ENCODE measurements at places on chromosomes 6 and 20.

GRCh38 chr6:438634-439170 is 47.1 kb downstream of the IRF4 start:
- no peak for DNase-seq

GRCh38 chr6:142384519-142385254 is 82.9 kb downstream of the ADGRG6 start:
- DNase-seq = no peak

DNA sequence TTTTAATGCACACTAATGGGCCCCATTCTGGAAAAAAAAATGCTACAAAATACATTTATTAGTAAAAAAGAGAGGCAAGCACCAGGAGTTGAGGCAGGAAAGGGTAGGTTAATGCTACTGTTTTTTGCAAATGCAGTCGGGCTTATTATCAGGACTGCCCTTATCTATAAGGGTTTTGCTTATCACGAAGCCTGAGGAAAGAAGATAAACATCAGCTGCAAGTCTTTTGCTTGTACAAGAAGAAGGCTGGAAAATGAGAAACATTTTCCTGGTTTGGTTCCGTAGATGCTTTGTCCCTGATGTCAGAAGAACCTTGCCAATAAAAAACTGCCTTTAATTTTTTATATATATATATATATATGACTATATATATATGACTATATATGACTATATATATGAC is 189.3 kb upstream of the VGLL2 start:
- no peak for DNase-seq

- DNase-seq = no peak
Measured at GRCh38 chr20:1155342-1155741, 29.4 kb downstream of the TMEM74B start.

DNA sequence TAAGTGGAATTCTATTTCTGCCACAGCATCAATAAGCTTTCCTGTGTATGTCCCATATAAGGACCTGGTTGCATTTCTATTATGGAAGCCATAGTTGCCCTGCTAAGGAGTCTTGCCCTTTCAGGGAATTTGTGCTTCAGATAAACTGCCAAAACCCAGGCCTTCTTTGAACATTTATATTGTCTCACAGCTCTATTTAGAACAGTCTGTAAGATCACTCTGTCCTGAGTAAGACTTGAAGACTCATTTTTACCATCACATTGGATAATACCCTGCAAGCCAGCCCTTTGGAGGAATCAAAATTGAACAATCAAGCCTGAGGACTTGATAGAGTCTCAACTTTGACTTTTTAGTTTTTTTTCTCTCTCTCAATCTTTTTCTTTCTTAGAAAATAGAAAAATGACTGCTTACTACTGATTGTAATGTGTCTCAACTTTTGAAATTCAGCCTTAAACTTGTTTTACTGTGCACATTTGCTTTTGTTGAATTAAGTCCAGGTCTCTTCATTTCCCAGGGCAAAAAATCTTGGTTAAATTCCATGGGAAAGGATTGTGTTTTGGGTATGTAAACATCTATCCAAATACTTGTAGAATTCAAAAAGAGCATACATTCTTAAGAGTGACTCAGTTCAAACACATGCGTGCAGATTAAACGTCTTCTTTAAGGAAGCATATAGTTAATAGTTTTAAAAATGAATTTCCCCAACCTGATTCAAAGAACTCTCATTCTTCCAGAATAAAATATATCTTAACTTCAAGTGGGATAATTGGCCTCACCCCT is 91.2 kb downstream of the PLCB1 start:
- DNase-seq = no peak

GRCh38 chr6:39295611-39296011 is 18.6 kb downstream of the KCNK17 start:
- no peak for DNase-seq

DNA sequence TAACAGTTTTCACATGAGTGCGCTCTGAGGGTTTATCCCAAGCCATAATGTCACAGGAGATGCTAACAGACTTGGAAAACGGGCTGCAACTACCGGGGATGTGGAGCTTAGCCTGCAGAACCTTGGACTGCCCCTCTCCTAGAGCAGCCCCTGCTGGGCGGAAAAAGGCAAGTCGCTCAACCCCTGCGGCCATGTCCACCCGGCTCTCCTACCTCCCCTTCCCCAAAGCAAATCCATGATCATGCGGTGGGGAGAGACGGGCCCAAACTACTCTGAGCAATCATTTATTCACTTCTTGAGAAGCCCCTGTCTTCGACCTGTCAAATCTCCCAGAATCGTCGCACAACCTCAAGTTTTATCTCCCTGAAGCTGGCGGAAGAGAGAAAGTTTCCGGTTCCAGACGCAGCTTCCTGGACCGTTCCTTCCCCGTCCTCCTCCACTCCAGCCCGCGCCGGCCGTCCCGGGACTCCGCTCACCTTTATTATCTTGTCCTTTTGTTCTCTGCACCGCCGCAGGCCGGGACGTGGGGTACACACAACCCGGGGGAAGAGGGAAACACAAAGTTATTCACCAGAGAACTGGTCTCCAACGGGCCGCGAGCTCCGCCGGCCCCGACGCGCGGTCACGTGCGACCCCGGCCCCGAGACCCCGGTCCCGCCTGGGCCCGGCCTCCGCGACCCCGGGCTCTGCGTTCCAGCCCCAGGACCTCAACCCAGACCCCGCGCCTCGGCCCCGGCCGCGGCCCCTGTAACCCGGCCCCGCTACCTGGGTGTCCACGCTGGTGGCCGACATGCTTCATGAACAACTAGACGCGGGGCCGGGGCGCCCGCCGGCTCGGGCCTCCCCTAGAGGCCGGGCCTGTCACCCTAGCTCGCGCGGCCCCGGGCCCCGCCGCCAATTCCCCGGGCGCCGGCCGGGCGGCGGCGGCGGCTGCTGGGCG is 560 bp downstream of the YTHDF1 start:
- no peak for DNase-seq
